ENCODE measurements at places on chromosomes 16 and 17.
A peak's percentile ranks its signal among the peaks of the same experiment; 100 is the strongest.

- no peak for DNase-seq
Measured at GRCh38 chr17:39737760-39738567, at the start of gene GRB7. TSS of gene GRB7 (plus strand) at chr17:39737938. CDS start at chr17:39742302, 4,364 bp downstream.

- DNase-seq: no peak
Measured at GRCh38 chr16:63982110-63982509, 1139.8 kb downstream of the CDH11 start.

DNA sequence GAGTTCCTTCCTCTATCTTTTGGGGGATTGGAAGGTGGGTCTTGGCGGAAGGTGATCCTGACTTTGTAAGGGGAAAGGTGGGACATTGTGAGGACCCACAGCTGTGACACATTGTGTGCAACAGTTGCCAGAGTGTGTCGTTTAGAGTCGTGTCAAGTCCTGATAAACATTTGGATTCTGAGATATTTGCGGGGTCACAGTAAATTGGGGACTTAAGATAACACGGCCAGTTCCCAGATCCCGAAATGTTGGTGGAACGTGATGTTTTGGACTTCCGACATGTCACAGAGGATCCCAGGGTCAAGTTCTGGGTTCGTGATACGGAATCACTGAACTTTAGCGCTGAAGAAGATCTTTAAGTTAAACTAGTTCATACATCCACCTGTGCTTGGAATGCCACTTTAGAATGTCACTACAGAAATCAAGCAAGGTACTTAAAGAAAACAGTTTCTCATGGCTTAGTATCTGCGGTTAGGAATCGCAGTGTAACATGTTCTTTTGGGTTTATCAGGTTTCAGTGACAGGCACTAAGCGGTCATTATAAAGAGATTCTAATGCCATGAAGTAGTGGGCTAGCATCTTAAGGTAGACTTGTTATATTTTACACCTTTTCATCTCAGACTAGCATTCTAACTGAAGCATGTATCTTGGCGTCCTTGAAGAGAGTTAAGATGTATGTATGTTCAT lies 815 bp downstream of the ATAD5 start:
- DNase-seq: peak; percentile 19

- DNase-seq: no peak
Measured at GRCh38 chr17:7647018-7647417, 3.7 kb upstream of the ATP1B2 start.

DNA sequence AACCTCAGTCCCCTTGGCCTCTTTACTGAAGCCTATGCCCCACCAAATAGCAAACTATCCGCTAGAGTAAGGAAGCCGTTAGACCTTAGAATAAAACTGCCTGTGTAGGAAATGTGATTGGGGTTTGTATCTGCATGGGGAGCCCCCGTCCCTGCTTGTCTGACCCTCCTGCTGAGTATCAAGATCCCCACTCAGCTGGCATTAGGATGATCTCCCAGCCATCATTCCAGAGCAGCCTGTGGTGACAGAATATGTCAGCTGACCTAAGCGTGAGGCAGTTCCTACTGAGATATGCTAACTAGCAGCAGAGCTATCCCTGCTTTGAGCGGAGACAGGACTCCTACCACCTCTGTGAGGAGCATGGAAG lies 645 bp upstream of the GFOD2 start:
- DNase-seq: no peak

DNA sequence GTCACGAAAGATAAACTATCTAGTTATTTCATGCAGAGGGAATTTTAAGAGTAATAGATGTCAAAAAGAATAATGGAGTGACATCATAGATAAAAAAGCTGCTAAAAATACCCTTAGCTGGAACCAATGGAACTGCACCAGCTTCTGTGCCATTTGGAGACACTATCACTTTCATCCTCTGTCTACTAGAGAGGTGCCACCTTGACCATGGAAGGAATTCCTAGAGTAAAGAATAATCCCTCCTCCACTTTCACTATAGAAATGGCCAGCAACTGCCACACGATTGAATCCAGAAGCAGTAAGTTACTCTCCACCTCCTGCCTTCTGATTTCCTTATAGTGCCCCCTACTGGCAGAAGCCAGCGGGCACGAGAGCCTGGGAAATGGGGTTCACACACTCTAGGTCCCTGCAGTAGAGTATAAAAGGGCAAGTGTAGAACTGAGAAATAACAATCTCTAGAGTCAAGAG lies 2.8 kb upstream of the ALDH3A2 start:
- DNase-seq: peak; percentile 7

- no peak for DNase-seq
Measured at GRCh38 chr17:61235827-61236197, 163.8 kb upstream of the TBX2 start.

DNA sequence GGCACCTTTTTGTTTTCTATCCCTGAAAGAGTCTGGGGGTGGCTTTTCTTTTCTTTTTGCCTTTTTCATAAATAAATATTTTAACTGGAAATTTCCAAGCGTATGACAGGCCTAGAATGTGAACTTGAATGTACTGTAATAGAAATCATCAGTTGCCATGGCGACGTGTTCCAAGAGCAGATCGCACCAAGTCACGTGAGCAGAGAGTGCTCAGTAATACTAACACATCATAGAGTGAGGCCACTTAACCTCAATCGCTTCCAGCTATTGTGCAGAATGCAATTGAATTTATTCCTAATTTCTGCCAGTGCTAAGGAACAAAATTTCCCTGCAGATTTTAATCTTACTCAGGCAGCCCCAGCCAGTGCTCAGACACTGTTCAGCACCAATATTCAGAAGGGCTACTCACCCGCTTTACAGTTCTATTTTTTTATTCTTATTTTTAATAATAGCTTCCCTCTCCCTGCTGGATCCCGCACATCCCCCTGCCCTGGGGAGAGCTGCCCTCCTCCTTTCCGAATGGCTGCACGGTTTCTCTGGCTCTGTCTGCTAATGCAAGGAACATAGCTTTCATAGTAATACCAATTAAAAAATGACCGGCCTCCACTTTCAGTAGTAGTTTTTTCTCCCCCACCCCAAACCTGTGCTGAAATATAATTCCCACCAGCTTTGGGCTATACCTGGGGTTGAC lies 26.2 kb upstream of the PMFBP1 start:
- peak; percentile 59 for DNase-seq

DNA sequence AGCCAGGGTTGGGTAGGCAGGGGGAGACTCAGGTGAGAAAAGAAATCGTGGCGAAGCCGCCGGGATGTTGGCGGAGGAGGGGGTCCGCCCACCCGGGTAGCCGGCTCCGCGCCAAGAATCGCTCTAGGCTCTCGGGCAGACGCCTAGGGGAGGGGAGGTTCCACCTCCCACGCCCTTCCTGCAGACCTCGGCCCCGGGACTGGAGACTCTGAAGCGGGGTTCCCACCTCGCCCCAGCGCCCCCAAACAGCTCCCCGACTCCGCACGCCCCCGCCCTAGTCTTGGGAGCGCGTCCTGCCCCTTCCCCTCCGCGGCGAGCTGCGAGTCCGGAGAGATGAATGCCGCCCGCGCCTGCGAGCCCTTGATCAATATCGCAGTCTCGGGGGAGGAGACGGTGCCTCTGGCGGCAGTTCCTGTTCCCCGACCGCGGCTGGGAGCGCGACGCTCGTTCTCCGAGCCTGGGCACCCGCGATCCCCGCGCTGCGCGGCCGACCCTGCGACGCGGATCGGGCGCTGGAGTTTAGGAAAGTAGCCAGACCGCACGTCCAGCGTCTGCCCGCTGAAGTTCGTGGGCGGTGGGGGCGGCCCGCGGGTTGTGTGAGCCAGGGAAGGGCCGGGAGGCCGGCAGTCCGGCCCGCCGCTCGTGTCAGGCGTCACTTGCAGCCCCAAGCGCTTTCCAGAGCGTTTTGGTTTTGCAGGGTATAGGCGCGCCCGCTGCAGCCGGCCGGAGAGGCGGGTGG lies 790 bp downstream of the CRHR1 start:
- DNase-seq: peak; percentile 10

GRCh38 chr16:82181461-82182185 lies 11.6 kb upstream of the MPHOSPH6 start:
- no peak for DNase-seq

GRCh38 chr17:8224891-8225812 lies 14.8 kb upstream of the AURKB start:
- no peak for DNase-seq

DNA sequence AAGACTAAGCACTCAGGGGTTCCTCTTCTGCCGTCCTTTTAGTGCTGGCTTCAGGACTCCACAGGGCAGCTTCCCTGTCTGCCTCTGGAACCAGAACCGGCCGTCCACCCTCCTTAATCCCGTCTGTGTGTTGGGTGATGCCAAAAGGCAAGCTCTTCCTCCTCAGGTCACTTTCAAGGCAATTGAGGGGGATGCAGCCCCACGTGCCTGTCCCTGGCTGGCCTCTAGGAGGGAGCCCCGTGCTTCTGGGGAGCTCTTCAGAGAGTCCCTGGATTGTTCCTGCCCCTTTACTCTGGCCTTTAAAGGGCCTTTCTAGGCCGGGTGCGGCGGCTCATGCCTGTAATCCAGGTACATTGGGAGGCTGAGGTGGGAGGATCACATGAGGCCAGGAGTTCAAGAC lies 77.1 kb downstream of the CRISPLD2 start:
- no peak for DNase-seq

DNA sequence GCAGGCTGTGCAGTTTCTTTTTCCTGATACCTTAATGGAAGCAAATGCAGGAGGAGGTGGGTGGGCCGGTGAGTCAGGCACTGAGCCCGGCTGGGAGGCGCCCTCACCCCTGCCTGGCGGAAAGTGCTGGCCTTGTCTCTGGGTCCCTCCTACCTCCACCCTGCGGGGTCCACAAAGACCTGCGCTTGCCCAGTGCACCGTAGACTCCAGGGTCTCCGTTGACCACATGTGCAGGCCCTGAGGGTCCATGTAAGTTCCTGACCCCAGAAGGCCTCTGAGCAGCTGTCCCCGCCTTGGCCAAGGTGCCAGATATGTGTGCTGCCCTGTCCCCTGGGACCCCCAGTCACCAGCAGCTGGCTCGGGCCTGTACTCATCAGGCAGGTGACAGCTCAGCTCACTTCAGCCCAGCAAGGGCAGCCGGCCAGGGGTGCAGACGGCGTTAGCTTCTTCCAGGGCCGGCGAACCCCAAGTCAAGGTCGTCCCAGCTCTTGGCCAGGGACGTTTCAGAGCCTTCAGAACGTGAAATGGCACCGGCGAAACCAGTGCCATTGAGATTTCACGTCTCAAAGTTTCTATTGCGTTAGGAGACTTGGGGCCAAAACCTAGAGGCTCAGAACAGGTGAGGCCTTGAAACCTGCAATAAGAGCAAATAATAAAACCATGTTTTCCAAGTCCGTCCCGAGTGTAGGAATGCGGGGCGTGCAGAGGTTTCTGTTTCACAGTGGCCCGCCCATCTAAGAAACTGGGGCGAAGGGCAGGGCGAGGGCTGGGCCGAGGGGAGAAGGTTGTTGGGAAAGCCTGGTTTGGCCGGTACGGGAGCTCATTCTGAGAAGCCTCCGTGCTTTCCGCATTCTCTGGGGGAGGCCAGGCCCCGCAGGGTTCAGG lies 12.1 kb downstream of the METRNL start:
- no peak for DNase-seq

- no peak for DNase-seq
Measured at GRCh38 chr16:66430214-66430613, 3.1 kb downstream of the BEAN1 start.

- no peak for DNase-seq
Measured at GRCh38 chr17:1286379-1287106, 7.1 kb downstream of the TRARG1 start.

- DNase-seq: peak; percentile 41
Measured at GRCh38 chr17:73231395-73231794, 30.3 kb downstream of the CPSF4L start.

DNA sequence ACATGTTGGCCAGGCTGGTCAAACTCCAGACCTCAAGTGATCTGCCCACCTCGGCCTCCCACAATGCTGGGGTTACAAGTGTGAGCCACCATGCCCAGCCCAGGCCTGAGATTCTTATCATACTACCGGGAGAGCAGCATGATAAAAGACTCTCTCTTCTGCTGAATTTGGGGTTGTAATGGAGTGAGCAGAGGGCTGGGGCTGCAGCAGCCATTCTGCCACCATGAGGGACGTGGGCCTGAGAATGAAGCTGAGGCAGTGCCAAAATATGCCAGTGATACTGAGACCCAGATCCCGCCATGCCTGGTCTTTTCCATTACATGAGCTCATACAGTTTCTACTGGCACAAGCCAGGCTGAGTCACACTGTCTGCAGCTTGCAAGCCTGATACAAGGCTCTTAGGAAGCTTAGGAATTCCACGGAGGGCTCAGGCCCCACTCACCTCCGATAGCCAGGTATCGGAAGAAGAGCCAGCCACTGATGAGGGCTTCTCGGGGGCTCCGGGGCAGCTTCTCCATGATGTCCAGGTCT lies 19.6 kb upstream of the P2RX1 start:
- peak; percentile 11 for DNase-seq

DNA sequence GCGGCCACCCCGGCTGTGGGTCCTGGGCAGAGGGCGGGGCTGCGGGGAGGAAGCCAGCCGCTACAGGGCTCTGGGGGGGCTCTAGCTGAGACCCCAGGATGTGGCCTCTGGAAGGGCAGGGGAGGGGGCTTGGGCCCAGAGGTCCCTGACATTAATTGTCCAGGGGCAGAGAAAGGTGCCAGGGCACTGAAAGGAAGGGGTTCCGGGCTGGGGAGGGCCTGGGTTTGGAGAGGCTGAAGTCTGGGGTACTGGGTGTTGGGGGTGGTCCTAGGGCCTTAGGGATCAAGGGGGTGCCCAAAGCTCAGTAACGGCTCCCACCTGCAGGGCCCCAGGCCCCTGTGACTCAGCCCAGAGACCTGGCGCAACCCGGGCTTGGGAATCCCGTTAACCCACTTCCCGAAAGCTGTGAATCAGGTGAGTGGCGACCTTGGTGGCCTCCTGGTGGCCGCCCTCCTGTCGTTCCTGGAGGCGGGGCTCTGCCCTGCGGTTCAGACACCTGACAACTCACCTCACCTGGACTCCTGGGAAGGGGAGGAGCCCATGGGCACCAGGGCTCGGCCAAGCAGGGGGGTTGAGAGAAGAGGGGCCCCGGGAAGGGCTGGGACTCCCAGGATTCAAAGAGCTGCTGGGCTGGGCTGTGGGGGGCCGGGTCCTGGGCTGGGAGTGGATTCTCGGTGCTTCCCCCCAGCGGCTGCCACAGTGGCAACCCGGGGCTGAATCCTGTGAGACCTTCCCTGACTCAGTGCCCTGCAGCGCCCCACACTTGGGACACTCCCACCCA lies 465 bp upstream of the PRSS22 start:
- no peak for DNase-seq

DNA sequence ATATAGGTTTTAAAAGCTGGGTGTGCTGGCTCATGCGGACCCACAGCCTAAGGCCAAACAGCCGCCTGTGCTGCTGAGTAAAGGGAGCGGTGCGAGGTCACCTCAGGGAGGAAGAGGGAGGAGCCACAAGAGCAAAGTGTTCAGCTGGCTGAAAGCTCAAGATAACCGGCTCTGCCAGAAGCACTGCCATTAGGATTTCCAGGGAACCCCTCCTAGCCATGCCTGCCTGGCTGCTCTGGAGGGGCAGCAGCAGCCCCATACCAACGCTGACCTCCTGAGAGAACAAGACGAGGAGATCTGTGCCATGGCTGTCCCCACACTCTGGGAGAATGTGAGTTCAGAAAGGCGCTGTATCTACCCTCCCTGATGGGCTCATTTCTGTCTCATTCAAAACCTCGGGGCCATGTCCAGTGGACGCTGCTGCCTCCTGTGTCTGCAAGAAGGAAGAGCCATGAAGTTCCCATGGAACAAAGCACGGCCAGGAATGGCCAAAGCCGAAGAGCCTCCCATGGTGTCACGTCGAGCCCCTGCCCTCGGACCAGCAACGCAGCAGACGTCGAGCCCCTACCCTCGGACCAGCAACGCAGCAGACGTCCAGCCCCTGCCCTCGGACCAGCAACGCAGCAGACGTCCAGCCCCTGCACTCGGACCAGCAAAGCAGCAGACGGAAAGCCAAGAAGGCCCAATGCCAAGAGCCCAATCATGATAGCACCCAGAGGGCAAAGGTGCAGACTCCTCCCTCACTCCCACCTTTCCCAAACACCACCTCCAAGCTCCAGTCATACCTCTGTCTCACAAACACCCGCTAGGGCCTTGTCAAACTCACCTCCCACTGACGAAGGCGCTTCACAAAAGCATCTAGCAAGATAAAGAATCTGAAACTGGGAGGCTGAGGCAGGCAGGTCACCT lies 107.0 kb downstream of the ANKRD11 start:
- peak; percentile 72 for DNase-seq
